ENCODE measurements at places on chromosomes 6 and 20.

DNA sequence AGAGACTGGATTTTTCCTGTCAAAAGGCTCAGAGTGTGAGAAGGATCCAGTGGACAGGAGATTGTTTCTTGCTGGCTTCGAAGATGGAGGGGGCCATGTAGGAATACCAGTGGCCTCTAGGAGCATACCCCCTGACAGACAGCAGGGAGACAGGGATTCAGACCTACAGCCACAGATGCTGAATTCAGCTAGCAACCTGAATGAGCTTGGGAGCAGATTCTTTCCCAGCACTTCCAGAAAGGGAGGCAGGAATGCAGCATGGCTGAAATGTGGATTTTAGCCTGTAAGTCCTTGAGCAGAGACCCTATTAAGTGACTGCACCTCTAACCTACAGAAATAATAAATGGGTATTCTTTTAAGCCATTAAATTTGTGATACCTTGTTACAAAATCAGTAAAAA is 44.6 kb downstream of the STXBP5 start:
- DNase-seq = no peak

DNA sequence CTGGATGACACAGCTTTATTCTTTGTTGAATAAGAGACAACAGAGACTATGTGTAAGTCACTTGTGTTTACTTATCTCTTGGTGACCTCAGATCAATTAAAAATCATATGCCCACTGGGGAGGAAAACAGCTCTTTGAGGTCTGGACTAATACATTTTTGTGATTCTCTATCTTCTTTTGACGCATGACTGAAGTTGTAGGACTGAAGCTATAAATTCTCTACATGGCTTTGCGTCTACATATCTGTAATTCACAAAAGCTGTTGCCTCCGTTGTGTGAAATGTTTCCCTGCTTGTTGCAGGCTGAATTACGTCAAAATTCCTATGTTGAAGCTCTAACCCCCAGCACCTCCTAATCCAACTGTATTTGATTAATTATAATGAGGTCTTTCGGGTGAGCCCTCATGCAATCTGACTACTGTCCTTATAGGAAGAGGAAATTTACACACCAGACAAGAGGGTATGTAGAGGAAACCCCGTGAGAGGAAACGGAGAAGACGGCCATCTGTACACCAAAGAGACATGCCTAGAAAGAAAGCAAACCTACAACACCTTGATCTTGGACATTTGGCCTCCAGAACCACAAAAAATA is 481.6 kb downstream of the PRKN start:
- DNase-seq = no peak

GRCh38 chr6:3402310-3403237 is 54.3 kb downstream of the SLC22A23 start:
- DNase-seq = no peak

DNA sequence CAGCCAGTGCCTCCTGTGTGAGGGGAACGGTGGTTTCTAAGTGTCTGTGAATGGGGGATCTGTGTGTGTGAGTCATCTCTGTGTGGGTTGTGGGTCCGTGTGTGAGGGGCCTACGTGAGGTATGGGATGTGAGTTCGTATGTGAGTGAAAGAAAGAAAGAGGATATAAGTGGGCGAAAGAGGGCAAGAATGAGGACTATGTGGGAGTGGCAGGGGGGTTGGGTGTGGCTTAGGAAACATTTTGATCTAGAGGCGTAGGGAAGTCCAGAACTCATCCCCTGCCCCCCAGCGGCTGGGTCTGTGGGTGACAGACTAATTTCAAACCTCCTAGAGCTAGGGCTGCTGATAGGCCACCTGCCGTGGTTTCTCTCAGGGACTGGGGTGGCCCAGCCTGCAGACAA is 35.5 kb downstream of the DHX35 start:
- no peak for DNase-seq

- DNase-seq = no peak
Measured at GRCh38 chr6:117266257-117267053, 1.1 kb downstream of the VGLL2 start.

DNA sequence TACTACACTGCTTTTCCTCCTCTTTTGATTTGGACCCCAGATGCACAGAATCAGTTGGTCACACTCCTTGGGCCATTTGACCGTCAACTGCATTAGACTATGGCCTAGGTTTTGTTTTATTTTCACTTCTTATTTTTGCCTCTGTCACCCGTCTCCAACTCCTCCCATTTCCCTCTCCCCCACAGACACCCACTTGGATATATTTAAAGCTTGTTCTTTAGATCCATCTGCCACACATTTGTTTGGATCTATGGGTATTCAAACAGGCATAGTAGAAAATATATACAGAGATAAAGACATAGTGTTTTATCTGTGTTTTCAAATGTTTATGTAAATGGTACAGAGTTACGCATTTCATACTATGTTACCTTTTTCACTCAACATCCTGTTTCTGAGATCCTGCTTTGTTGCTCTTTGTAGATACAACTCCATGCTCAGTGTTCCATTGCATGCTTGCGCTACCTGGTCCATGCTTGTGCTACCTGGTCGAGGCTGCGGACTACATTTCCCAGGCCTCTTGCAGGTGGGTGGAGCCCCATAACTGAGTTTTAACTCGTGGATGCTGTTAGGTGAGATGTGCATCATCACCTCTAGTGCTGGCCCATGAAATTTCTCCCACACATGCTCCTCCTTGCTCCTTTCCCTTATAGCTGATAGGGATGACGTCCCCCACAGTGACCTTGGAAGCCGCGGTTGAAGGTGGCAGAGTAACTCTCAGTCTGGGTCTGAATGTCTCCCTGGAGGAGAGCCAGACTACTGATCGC is 11.5 kb upstream of the PREX1 start:
- DNase-seq = no peak

DNA sequence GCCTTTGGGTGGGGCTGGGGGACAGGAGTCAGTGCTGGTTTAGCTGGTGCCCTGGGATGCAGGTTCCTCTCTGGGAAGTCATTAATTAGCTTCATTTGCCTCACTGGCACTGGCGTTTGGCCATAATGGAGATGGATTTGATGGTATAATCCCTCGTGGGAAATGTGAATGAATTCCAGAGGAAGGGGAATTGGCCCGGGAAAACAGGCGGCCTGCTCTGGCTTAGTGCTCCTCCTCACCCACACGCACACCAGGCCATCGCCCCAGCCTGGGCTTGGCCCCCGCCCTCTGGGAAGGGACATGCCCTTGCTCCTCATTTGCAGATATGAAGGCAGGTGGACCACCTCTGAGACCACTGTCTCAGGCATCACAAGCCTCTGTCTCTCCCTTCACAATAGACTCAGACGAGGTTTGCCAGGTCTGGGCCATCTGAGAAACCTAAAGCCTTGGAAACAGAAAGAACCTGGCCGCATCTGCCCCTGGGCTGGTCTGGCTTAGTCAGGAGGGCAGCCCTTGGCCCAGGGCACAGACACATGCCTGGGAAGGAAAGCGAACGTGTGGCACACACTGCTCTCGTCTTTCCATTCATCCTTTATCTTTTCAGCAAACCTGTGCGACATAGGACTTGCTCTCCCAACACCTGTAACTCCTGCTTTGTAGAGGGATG is 199.2 kb upstream of the CDH4 start:
- DNase-seq = no peak

DNA sequence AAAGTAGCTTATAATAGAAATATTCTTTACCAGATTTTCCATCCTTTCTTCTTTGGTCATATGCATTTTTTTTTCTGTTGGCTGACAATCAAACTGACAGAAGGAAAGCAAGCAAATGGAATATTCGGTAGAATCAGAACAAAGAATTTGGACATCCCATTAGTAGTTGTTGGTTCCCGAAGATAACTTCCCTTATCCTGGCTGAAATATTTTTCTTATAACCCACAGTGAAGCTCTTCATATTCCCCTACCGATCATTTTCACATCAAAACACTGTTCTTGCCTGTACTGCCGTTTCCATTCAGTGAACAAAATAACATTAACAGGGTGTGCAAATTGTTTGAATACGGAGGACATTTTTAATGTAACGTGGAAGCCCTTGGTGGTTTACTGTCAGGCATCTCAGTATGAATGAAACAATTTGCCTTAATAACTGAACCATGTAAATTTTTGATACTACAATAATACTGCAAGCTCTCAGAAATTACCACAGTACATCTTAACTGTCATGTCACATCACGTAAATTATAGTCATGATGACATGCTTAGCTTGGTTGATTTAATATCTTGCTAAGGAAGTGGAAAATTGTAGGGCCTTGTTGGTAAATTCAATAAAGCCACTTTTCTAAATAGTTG is 311.5 kb downstream of the LAMA2 start:
- no peak for DNase-seq

GRCh38 chr6:40582892-40583291 is 4.3 kb downstream of the LRFN2 start:
- DNase-seq = no peak

- no peak for DNase-seq
Measured at GRCh38 chr20:2327620-2328555, 32.1 kb downstream of the TGM3 start.

- DNase-seq = peak; percentile 41
Measured at GRCh38 chr6:53361549-53362031, 12.8 kb upstream of the ELOVL5 start.

GRCh38 chr6:35058865-35059522 is 82.1 kb downstream of the TCP11 start:
- no peak for DNase-seq

DNA sequence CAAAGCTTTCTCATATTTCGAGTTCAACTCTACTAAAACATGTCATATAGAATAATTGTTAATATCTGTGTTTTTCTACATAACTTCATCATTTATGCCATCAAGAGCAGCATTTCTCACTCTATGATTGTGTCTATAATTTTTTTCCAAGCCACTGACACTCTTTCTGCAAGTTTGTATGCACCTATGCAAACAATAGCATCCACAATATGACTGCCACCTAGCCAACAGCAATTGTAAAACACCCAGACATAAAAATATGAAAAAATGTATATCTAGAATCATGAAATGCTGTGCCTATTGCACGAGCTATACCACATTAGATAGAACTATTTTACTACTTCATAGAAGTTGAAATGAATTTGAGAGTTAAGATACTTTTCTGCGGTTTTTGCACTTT is 286.5 kb upstream of the MARCKS start:
- DNase-seq = no peak

- peak; percentile 79 for DNase-seq
Measured at GRCh38 chr6:63571361-63572043, 778 bp upstream of the LOC128125822 start.

DNA sequence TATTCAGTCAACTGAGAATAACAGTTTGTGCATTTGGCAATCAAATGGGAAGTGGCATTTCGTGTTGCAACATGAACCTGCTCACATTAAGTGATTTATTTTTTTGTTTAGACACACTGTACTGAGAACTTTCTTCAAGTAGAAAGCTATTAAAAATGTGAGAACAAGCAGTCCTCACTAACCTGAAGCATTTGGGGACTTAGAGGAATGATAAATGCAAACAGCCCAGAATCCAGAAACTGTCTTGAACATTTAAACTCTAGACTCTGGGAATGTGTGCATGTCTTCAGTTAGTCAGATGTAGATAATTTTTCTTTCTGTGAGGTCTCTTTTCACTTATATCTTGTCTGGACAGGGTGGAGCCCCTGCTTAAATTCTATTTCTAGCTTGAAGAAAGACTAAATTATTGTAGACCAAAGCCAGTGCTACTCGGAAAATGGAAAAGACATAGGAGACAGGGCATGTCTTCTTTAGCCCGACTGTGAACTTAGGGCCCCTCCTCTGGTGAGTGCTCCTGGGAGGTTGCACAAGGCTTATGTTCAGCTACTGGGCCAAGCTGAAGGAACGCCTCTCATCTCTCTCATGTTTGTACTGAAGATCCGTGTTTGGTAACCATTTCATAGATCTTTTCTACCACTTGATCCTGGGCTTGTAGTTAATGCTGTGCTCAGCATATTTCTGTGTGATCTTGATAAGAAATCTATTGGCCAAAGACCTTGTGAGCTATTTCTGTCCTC is 70.1 kb downstream of the SLX4IP start:
- DNase-seq = peak; percentile 69

DNA sequence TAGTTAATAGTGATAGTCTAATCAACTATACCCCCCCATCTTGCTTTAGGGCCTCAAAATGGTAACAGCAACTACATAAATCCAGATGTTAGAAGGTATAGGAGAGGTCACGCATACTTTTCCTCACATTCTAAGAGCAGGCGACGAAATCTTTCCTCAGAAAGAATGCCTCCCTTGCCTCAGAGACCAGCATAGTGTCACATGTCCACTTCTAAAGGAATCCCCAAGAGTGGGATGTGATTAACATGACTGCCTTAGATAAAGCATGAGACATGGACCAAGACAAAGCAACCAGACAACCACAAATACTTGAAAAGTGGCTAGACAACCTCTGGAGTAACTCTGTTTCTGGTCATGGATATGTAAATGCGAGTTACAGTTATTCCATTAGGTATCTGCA is 710.7 kb downstream of the EYS start:
- DNase-seq = no peak

- DNase-seq = no peak
Measured at GRCh38 chr6:36121787-36122494, 8.4 kb upstream of the MAPK13 start.

DNA sequence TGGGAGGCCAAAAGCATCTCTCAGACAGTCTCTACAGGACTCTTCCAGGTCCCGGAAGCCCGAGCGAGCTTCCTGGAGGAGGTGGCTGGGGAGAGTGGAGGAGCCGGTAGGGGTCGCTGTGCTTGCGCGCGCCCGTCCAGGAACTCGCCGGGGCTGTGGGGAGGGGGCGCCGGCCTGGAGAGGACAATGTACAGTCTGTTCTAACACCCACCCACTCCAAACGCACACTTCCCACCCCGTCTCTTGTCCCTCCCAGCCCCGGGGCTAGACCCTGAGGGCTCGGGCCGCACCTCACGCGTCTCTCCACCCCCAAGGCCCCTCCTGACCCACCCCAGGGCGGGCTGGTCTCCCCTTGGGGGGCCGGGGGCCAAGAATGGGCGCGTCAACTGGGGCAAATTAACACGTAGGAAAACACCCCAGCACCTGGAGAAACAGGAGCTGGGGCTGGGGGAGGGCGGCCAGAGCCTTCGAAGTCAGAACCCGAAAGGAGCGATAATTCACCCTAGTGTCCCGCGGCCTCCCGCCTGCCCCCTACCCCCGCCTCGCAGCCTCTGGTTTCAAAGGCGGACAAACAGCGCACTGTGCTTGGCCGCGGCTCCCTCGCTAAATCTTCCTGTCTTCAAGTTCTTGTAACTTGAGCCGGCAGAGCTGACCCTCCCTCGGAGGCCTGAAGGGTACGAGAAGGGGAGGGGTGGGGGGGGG is 103.2 kb upstream of the FOXP4 start:
- peak; percentile 47 for DNase-seq

DNA sequence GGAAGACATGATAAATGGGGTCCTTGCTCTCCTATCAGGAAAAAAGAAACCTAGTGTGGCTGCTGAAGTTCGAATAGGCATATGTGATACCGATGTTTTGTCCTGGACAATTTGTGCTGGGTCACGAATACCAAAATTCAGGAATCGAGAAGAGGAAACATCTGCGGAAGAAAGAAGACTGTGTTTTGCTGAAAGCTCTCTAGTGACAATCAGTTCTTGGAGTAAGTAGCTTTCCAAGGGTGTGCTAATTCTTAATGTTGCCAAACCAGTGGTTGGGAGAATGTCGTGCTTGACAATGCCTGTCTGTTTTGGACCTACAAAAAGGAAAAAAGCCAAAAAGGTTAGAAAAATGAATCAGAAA is 956.1 kb downstream of the PHF3 start:
- DNase-seq = no peak

All from skeletal muscle cell (primary cell).